Hematopoietic multipotent progenitor cell (in vitro differentiated cells): ENCODE measurements at places on chromosomes 6 and 20. TPM values are rescaled to one million over a fixed set of nuclear protein-coding genes. Genes with fewer than 3 reads are reported as not detected.
A peak's percentile ranks its signal among the peaks of the same experiment; 100 is the strongest.

DNA sequence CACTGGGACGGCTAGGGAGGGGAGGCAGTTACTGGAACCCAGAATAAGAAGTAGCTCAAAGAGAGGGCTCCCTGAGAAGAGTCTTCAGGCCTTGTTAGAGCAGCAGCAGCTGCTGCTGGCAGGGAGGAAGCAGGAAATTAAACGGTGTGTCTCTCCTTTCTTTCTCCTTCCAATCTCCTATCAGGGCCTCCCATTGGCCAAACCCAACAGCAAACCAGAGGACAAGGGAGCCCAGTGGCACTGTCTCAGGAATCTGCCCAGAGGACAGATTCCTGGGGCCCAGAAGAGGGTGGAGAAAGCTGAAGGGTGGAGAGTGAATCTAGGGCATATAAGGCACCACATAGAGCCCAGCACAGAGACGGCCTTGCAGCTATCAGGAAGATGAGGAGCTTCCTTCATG, 10.2 kb downstream of the BTN3A1 start:
- no peak for DNase-seq

GRCh38 chr6:7115543-7116231, 7.9 kb downstream of the RREB1 start:
- DNase-seq, result no peak

GRCh38 chr6:112935402-112936078, 588.4 kb downstream of the RFPL4B start:
- DNase-seq, result no peak

DNA sequence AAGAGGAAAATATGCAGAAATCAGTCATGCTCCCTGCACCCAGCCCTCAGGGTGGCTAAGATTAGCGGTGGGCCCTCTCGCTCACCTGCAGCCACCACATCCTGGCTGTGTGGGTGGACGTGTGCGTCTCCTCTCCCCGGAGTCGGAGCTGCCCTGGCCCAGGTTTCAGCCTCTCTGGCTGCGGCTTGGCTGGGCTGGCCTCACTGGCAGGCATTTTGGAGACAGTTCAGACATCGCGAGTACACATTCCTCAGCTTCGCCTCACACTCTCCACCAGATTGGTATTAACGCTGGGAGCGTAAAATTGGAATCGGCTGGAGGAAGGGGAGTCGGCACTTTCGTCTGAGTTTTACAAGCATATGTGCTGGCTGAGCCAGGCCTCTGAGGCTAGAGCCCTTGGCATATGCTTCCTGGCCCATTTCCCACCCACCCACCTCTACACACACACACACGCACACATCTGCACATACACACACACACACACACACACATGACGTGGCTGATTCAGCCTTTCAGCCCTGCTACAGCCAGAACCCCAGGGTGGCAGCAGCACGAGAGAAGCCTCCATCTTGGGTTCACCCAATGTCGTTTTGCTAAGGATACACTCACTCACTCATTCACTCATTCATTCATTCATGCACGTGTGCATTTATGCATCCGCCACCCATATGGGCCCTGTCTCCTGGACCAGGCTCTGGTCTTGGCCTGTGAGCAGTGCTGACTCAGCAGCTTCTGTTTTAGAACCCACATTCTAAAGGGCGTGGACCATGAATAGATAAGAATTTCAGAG, 42.9 kb downstream of the BCAS4 start:
- DNase-seq, result no peak

GRCh38 chr20:21353236-21353635, 44.1 kb downstream of the NKX2-4 start:
- no peak for DNase-seq

- no peak for DNase-seq
These were observed 694.4 kb upstream of the CITED2 start for GRCh38 chr6:140068801-140069200.

GRCh38 chr6:475314-475713, 83.8 kb downstream of the IRF4 start:
- DNase-seq, result no peak

GRCh38 chr6:109059571-109060021, 35.0 kb downstream of the SESN1 start:
- DNase-seq, result peak; percentile 41

DNA sequence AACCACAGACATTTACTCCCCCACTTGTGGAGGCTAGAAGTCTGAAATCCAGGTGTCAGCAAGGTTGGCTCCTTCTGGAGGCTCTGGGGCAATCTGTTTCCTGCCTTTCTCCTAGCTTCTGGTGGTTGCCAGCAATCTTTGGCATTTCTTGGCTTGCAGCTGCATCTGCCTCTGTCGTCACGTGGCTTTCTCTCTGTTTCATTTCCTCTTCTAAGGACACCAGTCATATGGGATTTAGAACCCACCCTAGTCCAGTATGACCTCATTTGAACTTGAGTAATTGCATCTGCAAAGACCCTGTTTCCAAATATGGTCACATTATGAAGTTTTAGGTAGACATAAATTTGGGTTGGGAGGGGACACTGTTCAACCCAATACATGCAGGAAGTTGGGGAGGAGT, 56.2 kb upstream of the EPB41L1 start:
- DNase-seq, result peak; percentile 90

GRCh38 chr20:53917145-53918019, 153.0 kb downstream of the BCAS1 start:
- DNase-seq, result no peak

GRCh38 chr20:19232997-19233794, 20.8 kb downstream of the SLC24A3 start:
- DNase-seq, result peak; percentile 18

DNA sequence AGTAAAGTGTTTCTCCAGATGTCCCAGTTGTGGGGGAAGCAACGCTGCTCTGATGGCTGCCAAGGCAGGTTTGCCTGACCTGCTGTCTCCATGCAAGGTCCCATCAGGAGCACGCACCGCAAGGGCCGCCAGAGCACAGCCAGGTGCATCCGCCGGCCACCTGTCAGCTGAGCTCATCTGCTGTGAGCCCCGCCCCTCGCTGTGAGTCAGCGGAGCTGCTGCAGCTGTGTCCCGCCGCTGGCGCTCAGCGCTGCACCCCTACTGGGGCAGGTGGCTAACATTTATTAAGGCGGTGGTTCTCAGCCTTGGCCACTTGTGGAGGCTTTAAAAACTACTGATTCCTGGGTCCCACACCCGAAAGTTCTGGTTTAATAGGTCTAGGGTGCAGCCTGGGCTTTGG, 225.7 kb downstream of the UST start:
- DNase-seq, result peak; percentile 76

- no peak for DNase-seq
These were observed 38.1 kb upstream of the OPN5 start for GRCh38 chr6:47743744-47744143.

GRCh38 chr6:7697820-7698623, 27.9 kb upstream of the BMP6 start:
- DNase-seq, result no peak

- no peak for DNase-seq
These were observed 107.4 kb downstream of the TFAP2A start for GRCh38 chr6:10307476-10307875.

DNA sequence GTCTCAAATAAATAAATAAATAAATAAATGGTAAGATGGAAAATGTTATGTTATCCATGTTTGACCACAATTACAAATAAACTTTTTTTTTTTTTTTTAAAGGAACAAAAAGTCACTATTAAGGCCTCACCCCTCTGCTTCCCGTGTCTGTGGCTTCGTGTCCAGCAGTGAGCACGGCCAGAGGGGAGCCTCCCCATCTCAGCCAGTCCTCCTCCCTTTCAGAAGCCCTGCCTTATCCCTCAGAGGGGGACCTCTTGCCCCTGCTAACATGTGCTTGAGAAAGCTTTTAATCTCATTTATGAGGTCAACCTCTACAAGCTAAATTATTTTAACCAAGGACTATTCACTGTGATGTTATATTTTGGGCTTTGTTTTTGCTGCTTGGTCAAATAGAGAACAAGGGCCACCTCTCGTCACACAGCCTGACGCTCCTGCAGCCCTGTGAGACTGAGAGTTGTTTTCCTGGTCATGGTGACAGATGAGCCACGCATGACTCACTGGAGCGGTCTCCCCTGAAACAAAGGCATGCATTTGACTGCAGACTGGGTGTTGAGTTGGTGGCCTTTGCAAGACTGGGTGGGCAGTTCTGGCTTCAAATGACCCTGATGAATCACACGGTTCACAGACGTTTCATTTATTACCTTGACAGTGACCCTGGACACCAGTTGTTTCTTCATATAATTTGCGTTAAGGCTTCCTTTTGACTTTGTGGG, 131.8 kb downstream of the TIAM2 start:
- no peak for DNase-seq

GRCh38 chr6:164296411-164296810, 881.9 kb downstream of the QKI start:
- DNase-seq, result no peak

GRCh38 chr20:41261260-41261659, 56.3 kb downstream of the ZHX3 start:
- DNase-seq, result no peak

DNA sequence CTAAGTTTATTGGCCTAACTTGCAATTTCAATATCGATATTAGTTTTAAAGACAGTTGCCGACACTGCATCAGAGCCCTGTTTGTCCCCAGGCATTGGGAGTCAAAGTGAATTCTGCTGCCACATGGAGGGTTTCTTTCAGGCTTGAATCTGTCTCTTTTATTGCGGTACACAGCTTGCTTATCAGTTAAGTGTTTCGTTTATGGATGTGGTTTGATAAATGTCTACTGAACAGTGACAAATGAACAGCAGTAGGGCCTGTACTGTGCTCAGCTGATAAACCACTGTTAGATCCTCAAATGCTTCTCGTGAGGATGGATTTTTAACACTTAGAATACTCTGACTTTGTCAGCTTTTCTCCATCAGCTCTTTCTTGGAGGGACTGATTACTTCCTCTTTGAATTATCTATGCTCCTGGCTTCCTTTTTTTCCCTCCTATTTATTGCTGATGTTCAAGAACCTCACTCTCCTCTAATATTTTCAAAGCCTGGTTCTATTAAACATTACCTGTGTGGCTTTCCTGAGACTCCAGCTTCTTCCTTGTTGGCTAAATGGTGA, 240.8 kb downstream of the PLCB1 start:
- peak; percentile 60 for DNase-seq

- no peak for DNase-seq
These were observed 631 bp upstream of the PGBD1 start for GRCh38 chr6:28280595-28281287.

GRCh38 chr6:34190504-34191122, 44.7 kb upstream of the GRM4 start:
- no peak for DNase-seq

GRCh38 chr20:38663660-38664059, 60.6 kb upstream of the SLC32A1 start:
- DNase-seq, result no peak

DNA sequence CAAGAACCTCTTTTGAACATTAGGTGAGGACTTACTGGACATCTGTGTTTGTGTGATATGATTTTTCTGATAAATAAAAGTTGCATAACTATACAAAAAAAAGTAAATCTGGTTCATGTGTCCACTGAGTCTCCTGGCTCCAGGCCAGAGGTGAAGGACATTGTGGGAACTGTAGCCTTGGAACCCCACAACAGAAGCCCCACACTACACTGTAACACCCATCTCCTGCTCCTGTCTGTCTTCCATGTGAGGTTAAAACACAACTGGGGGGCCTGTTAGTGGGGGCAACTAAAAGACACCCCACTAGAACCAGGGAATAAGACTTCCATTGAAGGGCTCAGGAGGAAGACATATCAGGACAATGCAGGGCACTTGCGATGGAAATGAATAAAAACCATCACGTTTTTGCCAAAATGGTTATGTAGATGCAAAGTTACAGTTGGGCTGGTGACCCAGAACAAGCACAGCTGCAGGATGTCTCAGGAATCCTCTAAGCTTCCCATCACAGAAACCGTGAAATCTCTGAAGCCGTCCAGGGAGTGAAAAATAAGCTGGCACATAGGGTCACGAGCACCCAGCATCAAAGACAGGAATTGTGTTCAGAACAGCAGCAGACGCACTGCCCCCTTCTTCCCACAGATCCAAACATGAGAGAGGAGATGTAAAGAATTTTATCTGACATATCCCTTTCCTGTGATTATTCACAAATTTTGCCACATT, 36.7 kb upstream of the PCSK2 start:
- no peak for DNase-seq

- DNase-seq, result no peak
These were observed 1.4 kb upstream of the TRIM39 start for GRCh38 chr6:30325150-30325872.

DNA sequence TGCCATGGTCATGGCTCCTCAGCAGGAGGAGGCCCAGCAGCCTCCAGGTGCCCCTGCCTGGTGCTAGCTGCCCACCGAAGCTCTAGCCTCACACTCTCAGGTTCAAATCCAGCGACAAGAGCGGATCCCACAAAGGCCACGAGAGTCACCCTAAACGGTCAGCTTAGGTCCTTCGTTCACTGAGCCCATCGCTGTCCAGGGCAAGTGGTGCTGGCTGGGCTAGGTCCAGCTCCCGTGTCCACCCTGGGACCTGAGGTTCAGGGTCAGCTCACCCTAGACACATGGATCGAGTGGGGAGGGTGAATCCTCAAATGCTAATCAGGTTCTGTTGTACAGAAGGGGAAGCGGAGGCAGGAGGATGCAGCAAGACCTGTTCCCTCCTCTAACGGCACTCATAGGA, 171.9 kb upstream of the SULF2 start:
- DNase-seq, result no peak

DNA sequence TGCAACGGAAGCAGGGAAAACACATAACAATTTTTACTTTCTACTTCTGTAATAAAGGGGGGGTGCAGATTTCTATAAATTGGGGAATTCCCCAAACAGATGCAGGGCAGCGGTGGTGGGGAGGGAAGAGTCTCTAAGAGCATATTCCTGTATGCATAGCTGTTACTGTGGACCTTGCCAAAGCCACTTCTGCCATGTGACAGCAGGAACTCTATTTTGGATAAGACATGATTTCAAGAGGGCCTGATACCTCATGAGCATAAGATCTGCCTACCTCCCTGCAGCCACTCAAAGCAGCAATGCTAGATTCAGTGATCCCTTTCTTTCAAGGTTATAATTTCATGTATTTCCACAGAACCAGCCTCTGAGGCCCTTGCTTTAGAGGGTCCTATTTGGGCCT, 86.2 kb upstream of the CNKSR3 start:
- no peak for DNase-seq

- no peak for DNase-seq
These were observed 19.8 kb upstream of the KCNG1 start for GRCh38 chr20:51042657-51043247.

SDC4 gene
- 4.0 TPM for total RNA-seq

ELOVL4 gene
- total RNA-seq, result under 0.01 TPM

COL10A1 gene
- total RNA-seq, result not detected

JAG1 gene
- total RNA-seq, result 5.4 TPM

STMND1 gene
- not detected for total RNA-seq

SLC35A1 gene
- 10.5 TPM for total RNA-seq

ENPP5 gene
- total RNA-seq, result 1.9 TPM

MTFR2 gene
- total RNA-seq, result 1.9 TPM

SOX18 gene
- 0.54 TPM for total RNA-seq

NOX3 gene
- not detected for total RNA-seq

SMLR1 gene
- not detected for total RNA-seq

OARD1 gene
- 10.5 TPM for total RNA-seq

CSTF1 gene
- total RNA-seq, result 43.1 TPM

GJA1 gene
- total RNA-seq, result 0.27 TPM
